ENCODE measurements at places on chromosomes 11 and 22. TPM values are rescaled to one million over a fixed set of nuclear protein-coding genes. Genes with fewer than 3 reads are reported as not detected.

Gene LGR4
- total RNA-seq: 17.3 TPM

DNA sequence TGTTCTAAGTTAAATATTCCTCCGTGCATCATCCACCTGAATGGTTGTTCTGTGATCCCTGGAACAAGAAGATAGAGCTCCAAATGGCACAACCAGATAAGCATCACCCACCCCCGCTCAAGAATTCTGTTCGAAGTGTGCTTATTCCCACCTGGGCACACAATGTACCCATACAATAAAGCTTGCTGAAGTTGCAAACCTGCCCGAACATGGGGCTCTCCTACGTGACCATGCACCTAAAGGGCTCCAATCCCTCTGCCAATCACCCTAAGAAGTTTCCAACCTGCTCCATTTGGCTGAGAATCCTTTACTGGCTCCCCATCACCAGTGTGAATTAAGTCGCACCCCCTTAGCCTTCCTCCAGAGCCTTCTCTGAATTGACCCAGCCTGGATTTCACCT is 1157.4 kb downstream of the TBC1D22A start:
- H3K27me3 ChIP-seq: no peaks in the 10 kb centered on the region
- DNase-seq: no peak
- no peaks in the 10 kb centered on the region for H3K4me1 ChIP-seq
- no peak overlapping the region for H3K27ac ChIP-seq
- no peaks in the 10 kb centered on the region for H3K36me3 ChIP-seq

Gene MAPK8IP1
- total RNA-seq: 35.8 TPM

Gene C11orf87
- total RNA-seq: 0.23 TPM

DNA sequence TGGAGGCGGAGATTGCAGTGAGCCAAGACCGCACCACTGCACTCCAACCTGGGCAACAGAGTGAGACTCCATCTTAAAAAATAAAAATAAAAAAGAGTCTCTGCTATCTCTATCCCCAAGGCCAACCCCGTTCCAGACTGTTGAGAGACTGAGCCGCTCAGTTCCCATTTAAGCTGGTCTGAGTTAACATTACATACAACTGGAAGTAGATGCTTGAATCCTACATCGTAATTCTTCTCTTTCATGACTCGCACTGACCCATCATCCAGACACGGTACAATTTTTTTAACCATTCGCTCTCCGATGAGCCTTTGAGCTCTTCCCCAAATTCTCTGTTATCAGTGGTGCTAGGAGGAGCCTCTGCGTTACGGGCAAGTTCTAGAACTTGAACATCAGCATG is 4.9 kb upstream of the CYTH4 start:
- peaks cover 2% of the 10 kb centered on the region for H3K27me3 ChIP-seq
- no peaks in the 10 kb centered on the region for H3K36me3 ChIP-seq
- no peak for DNase-seq
- H3K27ac ChIP-seq: no peak overlapping the region
- H3K4me3 ChIP-seq: no peak overlapping the region

- DNase-seq: no peak
- H3K27ac ChIP-seq: no peak overlapping the region
- H3K36me3 ChIP-seq: no peaks in the 10 kb centered on the region
Measured at GRCh38 chr11:27916541-27917100, 191.3 kb downstream of the KIF18A start.

DNA sequence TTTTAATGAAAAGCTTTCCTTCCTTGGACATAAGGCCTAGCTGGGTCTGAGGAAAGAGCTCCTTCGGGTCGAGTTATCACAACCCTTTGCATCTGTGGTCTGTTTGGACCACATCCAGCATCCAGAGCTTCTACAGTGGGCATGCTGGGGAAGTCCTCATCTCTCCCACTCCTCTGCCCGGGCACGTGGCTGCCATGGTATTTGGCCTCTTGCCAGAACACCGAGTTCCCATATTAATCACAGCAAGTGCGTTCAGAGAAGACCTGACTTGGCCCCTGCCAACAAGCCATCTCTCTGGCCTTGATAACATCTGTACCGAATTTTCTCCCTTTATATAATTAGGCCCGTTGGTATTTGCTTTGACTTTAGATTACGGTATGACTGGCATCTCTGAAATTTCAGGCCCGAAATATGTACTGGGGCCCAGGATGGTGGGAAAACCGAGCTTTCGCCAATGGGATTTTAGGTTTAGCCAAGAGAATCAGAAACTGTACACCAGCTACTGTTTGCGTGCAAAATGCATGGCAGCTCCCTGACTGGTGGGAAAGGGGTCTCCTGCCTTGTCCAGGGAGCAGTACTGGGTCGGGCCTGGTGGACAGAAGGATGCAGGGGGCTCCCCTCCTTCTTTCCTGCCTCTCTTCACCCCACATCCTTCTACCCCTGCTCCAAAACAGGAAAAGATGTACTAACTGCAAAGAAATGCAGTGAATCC is 90.0 kb downstream of the MICAL2 start:
- H3K4me3 ChIP-seq: no peak overlapping the region
- H3K4me1 ChIP-seq: no peaks in the 10 kb centered on the region
- H3K27ac ChIP-seq: no peak overlapping the region
- no peaks in the 10 kb centered on the region for H3K36me3 ChIP-seq
- DNase-seq: no peak
- H3K27me3 ChIP-seq: no peaks in the 10 kb centered on the region

GRCh38 chr22:12601870-12602779 is 2925.9 kb upstream of the OR11H1 start:
- DNase-seq: no peak
- no peaks in the 10 kb centered on the region for H3K27me3 ChIP-seq
- no peak overlapping the region for H3K4me3 ChIP-seq

DNA sequence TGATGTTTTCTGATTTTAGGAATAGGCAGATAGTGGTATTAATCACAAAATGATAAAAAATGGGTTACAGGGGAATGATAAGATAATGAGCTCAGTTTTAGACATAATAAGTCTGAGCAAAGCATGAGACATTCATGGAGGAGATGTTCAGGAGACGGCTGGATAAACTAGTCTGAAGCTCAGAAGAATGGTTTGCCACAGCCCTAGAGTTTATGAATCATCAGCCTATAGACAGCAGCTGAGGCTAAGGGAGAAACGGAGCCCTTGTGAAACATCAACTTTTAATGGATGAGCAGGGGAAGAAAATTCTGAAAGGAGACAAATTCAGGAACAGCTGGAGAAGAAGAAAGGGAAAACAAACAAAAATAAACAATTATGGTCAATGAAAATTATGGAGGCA is 87.2 kb downstream of the RELT start:
- H3K36me3 ChIP-seq: no peaks in the 10 kb centered on the region
- no peak overlapping the region for H3K4me3 ChIP-seq
- H3K27me3 ChIP-seq: no peaks in the 10 kb centered on the region
- DNase-seq: no peak

Gene UPK2
- total RNA-seq: not detected

- H3K4me3 ChIP-seq: no peak overlapping the region
- H3K27ac ChIP-seq: no peak overlapping the region
- DNase-seq: no peak
- H3K27me3 ChIP-seq: no peaks in the 10 kb centered on the region
Measured at GRCh38 chr11:78946945-78947902, 372.6 kb upstream of the NARS2 start.

DNA sequence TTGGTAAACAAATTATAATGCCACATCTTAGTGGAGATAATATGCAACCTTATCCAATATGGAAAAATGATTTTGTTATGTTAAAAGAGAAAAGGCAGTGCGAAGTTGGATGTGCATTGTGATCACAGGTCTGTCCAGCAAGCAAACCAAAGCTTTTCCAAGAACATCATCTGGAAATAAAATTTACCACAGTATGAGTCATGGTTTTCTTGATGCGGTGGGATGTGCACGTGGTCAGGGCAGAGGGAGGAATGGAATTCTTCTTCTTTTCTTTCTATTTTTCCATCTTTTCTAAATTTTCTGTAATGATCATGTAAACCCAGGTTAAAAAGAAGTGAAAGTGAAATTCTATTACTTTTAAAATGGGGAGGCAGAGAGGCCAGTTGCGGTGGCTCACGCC is 169.8 kb downstream of the C11orf91 start:
- no peak overlapping the region for H3K4me3 ChIP-seq
- no peaks in the 10 kb centered on the region for H3K4me1 ChIP-seq
- no peaks in the 10 kb centered on the region for H3K36me3 ChIP-seq
- DNase-seq: no peak
- H3K27me3 ChIP-seq: no peaks in the 10 kb centered on the region

GRCh38 chr11:69440876-69441275 is 40.6 kb upstream of the LINC01488 start:
- no peaks in the 10 kb centered on the region for H3K36me3 ChIP-seq
- H3K27ac ChIP-seq: no peak overlapping the region
- no peak overlapping the region for H3K4me3 ChIP-seq
- DNase-seq: no peak
- no peaks in the 10 kb centered on the region for H3K27me3 ChIP-seq

Gene C22orf31
- total RNA-seq: 0.43 TPM

GRCh38 chr11:35390737-35391682 is 28.3 kb downstream of the SLC1A2 start:
- no peak overlapping the region for H3K27ac ChIP-seq
- no peak for DNase-seq
- H3K27me3 ChIP-seq: no peaks in the 10 kb centered on the region
- peaks cover 12% of the 10 kb centered on the region for H3K4me1 ChIP-seq

- no peaks in the 10 kb centered on the region for H3K36me3 ChIP-seq
- no peak for DNase-seq
- no peaks in the 10 kb centered on the region for H3K4me1 ChIP-seq
Measured at GRCh38 chr11:44437122-44437521, 127.2 kb upstream of the ALX4 start.

Gene CNTF
- total RNA-seq: 1.6 TPM

- no peak overlapping the region for H3K27ac ChIP-seq
- no peak overlapping the region for H3K4me3 ChIP-seq
- H3K36me3 ChIP-seq: no peaks in the 10 kb centered on the region
- no peaks in the 10 kb centered on the region for H3K27me3 ChIP-seq
- H3K4me1 ChIP-seq: peaks cover 7% of the 10 kb centered on the region
- DNase-seq: no peak
Measured at GRCh38 chr22:20159076-20159475, 8.2 kb upstream of the CCDC188 start.

GRCh38 chr11:65293909-65294381 is 20.7 kb upstream of the CDC42EP2 start:
- no peaks in the 10 kb centered on the region for H3K4me1 ChIP-seq
- H3K27me3 ChIP-seq: no peaks in the 10 kb centered on the region
- peak overlapping the region; percentile 9 for H3K27ac ChIP-seq
- peaks cover 17% of the 10 kb centered on the region for H3K36me3 ChIP-seq
- DNase-seq: no peak

DNA sequence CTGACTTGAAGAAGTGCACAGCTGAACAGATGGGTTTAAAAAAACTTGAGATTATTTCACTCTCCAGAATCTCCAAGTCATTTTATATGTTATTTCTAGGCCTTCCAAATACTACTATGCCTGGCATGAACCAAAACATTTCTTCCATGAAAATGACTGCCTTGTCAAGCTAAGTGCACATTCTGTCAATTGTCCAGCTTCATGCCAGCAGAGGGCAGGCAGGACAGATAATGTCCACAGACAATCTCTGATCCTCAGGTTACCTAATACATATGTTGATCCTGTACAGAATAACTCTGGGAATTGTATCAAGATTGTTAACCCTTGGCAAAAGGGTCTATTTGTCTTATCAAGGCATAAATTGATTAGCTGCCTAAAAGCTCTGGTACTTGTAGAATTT is 229.5 kb downstream of the AASDHPPT start:
- H3K4me1 ChIP-seq: no peaks in the 10 kb centered on the region
- no peaks in the 10 kb centered on the region for H3K27me3 ChIP-seq
- H3K27ac ChIP-seq: no peak overlapping the region
- no peaks in the 10 kb centered on the region for H3K36me3 ChIP-seq
- no peak overlapping the region for H3K4me3 ChIP-seq
- no peak for DNase-seq
